ENCODE measurements at places on chromosomes 7 and 10.

- peak; percentile 48 for DNase-seq
These were observed 7.2 kb upstream of the RALA start for GRCh38 chr7:39616138-39616537.

- DNase-seq = peak; percentile 59
These were observed 398.8 kb upstream of the KLF6 start for GRCh38 chr10:4183761-4184261.

GRCh38 chr7:129958643-129959470 lies 6.1 kb upstream of the UBE2H start:
- peak; percentile 72 for DNase-seq

GRCh38 chr10:14751921-14752320 lies 22.8 kb downstream of the FAM107B start:
- DNase-seq = peak; percentile 32

DNA sequence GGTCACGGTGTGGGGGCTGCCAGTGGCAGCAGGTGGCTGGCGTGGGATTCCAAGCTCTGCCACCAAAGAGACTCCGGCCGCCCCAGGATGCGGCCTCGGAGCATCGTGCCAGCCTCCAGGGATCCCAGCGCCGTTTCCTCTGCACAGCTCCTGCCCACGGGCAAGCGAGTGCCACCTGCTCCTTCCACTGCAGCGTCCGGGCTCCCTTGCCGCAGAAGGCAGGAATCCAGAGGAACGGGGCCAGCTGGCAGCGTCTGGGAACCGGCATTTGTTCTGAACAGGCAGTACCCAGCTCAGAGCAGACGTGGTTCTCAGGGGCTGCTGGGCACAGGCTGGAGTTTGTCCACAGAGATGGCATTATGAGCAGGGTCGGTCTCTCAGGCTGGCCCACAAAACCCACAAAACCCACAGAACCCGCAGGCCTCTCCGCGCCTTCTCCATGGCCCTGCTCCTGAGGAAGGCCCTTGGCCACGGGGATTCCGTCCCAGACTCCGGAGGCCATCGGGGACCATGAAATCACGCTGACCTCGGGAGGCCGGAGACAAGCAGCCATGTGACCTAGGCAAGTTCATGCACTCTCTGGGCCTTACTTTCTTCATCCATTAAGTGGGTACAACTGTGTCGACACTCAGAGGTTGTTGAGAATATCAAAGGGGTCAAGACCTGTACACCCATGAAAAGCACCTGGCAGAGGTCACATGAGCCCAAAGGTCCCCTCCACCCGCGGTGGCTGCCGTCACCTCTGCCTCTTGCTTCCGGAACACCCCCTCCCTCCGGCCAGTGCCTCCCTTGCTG lies 72.1 kb upstream of the TNRC18 start:
- DNase-seq = no peak

- DNase-seq = no peak
These were observed 361.4 kb upstream of the VSTM2A start for GRCh38 chr7:54180796-54181195.

GRCh38 chr7:150801242-150801945 lies 825 bp downstream of the TMEM176A start:
- no peak for DNase-seq

- no peak for DNase-seq
These were observed 489.7 kb upstream of the CELF2 start for GRCh38 chr10:10527861-10528562.

DNA sequence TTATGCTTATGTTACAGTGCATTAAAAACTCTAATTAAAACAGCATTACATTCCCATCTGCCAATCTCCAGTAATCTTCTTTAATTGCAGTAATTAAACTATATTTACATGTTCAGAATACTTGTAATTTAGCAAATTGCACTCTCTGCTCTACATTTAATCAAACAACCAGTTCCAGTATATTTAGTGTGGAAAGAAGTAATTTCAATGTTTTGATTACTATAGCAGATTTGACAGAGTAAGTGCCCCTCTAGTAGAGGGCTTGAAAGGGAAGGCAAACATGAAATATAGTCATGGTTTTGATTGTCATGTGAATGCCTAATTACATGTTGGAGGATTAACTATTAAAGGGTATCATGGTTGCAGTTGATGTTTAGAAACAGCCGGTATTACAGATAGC lies 739.7 kb downstream of the AUTS2 start:
- DNase-seq = no peak

DNA sequence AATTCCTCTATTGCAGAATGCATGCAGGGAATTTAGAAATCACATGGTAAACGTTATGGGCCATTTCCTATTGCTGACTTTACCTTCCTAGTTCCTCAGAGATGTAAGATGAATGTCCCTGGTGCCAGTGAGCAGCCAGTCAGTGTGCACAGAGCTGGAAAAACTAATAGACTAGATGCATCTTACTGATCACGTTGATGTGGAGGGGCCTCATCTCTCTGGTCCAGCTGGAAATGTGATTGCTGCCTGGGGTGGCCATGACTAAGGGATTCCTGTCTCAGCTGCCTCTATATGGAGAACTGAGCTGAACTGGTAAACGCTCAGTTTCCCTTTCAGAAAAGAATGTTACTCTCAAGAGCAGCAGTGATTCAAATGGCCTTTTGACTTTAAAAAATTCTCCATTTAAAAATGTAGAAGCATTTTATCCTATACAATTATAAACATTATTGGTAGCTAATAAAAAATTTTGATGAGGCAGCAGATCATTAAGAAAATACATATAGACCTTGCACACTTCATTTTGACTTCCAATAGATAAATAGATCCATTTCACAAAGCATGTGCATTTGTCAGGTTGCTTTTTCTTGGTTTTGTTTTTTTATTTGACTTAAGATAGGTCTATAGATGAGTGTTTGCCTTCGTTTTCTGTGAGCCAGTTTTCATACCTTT lies 80.5 kb upstream of the INSYN2A start:
- DNase-seq = no peak

GRCh38 chr7:22572292-22572691 lies 72.3 kb upstream of the STEAP1B start:
- no peak for DNase-seq

GRCh38 chr10:38070501-38070900 lies 23.6 kb upstream of the ZNF37A start:
- no peak for DNase-seq

GRCh38 chr7:157292770-157293412 lies 43.9 kb upstream of the DNAJB6 start:
- no peak for DNase-seq

- no peak for DNase-seq
These were observed 13.4 kb upstream of the WDFY4 start for GRCh38 chr10:48670978-48671913.

Data from HCEC 1CT (cell line).